ENCODE measurements at places on chromosomes 12 and 14.

GRCh38 chr12:9040484-9041186, 51.3 kb downstream of the KLRG1 start:
- DNase-seq, result no peak

DNA sequence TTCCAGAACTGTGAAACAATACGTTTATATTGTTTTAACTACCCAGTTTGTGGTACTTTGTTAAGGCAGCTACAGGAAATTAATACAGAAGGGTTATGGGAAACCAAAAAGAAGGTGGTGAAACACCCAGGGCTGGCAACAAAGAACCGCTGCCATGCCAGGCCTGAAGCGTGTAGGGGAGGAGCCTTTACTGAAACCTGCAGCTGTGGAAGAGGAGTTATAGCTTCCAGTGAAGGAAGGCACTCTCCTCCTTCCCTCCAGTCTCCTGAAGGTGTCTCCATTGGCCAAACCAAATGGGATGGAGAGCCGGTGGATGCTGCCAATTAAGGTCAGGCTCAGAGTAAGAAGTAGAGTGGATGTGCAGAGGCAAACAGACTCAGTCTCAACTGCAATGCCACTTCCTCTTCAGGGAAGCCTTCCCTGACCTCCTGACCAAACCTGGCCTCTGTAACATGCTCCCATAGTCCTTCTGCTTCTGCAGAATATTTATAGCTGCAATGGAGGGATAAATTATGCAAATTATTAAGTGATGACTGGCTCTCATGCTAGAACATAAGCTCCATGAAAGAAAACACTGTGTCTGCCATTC, 168.3 kb downstream of the DAD1 start:
- DNase-seq, result no peak

DNA sequence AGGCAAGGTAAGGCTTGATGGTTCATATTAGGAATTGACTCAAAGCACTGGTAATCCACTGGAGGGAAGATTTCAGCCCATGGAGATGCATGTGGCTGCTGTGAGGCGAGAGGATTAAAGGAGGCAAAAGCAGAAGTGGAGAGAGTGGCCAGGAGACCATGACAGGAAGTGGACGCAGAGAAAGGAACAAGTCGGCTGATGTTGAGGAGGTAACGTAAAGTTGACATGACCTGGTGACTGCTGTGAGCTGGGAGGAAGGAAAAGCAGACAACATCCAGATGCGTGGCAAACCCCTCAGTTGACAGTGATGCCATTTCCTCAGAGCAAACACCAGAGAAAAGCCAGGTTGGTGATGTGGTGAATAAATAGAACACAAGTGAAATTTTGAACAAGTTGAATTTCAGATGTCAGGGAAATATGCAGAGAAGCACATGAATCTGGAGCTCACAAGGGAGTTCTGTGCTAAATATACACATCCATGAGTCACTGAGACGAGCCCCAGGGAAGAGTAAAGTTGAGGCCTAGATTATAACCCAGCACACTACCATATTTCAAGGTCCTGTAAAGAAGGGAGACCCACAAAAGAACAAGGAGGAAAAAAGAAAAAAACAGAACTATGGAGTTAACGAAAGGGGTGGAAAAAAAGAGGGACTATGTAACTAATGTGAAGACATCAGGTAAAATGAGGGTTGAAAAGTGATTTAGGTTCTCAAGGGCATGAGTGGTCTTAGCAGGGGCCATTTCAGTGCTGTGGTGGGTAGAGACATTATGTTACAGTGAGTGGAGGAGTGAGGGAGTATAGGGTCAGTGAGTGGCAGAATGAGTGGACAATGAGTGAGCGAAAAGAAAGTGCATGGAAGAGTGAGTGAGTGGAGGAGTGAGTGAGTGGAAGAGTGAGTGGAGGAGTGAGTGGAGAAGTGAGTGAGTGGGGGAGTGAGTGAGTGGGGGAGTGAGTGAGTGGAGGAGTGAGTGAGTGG, 61.6 kb upstream of the GZMB start:
- no peak for DNase-seq

DNA sequence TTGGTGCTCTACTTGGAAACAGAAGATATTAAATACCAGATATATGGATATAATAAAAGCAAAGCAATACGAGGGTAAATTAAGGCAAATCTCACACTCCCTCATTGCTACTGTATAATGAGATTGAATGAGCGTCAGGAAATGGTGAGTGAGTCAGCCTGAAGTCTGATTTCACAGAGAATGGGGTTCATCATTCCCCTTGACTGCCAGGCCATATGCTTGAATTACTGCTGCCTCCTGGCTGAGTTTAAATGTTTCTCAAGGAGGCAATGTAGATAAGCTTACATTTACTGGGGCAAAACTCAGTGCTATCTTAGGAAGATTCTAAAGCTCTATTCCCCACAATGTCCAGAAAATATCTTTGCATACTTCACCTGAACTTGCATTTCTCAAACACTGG, 380.2 kb downstream of the TMEM132D start:
- DNase-seq, result no peak

- no peak for DNase-seq
These were observed 627.5 kb downstream of the MED13L start for GRCh38 chr12:115650026-115650425.
